ENCODE measurements at places on chromosomes 4 and X. TPM values are rescaled to one million over a fixed set of nuclear protein-coding genes. Genes with fewer than 3 reads are reported as not detected.

- no peak for DNase-seq
Measured at GRCh38 chrX:79161655-79162054, 17.2 kb downstream of the GPR174 start.

DNA sequence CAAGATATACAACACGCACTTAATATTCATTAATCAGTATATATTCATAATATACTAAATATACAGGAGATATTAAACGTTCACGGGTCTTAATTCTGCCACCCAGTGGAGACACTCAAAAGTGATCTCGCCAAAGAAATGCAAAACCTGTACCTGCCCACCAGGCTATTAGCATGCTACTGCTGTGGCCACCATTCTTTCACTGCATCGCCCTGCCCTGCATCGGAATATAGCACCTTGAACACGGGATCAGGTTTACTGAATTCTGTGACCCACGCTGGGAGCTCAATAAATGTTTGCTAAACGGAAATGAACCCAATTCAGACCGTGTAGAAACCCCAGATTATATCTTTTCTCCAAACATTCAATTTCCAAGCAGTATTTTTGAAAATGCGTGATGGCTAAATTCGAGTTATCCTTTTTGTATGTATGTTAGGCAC, 840 bp upstream of the CLCN3 start:
- DNase-seq = peak; percentile 70

DNA sequence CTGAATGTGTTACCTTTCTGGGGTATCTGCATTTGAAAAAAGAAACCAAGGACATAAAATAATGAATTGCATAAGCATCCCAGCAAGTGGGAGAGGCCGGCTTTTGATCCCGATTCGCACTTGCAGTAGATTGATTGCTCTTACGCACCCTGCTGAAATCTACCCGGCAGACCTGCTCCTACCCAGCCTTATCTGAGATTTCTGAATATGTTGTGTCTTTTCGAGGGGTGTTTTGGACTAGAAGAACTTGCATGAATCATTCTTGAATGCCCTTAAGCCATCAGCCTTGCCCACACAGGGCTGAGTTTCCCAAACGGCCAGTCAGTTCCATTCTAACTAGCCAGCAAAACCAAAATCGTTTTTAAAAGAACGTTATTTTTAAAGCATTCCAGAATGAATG, 174.4 kb upstream of the BCOR start:
- DNase-seq = no peak

DNA sequence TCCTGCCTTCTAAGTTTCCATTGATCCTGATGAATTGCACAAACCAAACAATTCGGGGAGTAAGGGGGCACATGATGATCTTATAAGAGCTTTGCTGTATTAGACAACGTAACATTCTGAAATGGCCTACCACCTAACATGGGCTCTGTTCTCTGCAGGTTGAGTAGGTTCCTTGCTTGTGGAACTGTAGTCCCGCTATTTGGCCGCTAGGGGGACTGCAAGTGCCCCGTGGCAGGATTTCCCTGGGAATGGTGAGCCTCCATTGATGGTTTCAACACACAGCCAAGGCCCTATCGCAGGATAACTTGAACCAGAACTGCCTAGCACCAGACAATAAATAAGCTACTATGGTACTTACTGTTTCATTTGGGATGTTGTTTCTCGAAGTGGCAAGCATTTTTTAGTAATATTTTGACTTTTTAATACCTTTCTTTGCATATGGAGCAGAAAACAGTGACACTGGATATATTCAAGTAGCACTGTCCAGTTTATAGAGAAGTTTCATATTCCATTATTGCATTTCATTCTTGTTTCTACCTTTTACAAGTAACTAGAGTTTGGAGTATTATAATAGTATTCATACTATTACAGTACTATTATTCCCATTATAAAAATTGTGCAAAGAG, 11.9 kb downstream of the AR start:
- peak; percentile 20 for DNase-seq

- peak; percentile 26 for DNase-seq
Measured at GRCh38 chr4:25180524-25181131, 20.4 kb upstream of the SEPSECS start.

Gene CCNA2
- 10.0 TPM for total RNA-seq

Gene DMD
- total RNA-seq = 28.8 TPM
